ENCODE measurements at places on chromosomes 2 and 18. TPM values are rescaled to one million over a fixed set of nuclear protein-coding genes. Genes with fewer than 3 reads are reported as not detected.

DNA sequence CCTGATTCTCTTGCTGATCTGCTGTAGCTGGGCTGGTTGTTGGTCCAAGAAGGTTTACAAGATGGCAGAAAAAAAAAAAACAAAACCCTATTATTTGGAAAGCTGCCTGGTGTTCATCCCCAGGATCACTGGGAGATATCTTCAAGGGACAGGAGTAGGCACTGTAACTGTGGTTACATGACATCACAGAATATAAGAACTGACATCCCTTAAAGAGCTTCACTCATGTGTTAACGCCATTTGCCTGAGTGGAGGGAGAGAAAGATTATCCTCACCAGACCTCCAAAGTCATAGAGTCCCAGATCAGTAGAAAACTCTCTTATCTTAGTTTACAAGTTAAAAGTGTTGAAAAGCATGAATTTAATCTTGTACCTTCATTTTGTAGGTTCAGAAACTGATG, 95.3 kb upstream of the BZW1 start:
- DNase-seq = no peak
- peaks cover 25% of the 10 kb centered on the region for H3K4me1 ChIP-seq
- H3K36me3 ChIP-seq = peaks cover 2% of the 10 kb centered on the region
- no peak overlapping the region for H3K27ac ChIP-seq

DNA sequence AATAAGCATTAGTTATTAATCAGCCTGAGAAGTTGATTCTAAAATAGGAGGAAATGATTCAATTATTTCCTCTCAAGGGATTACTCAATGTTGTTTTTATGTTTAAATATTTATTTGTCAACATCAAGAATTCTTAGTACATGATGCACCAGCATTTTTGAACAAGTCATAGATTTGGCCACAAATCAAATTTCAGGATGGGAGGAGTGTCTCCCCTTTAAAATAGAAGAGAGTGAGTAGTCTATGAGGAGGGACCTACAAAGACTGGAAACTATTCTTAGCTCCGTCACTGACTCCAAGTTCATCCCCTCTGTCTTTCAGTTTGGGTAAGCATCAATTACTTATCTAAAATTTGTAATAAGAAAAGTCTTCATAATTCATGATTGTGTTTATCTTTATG, 18.6 kb upstream of the IL18R1 start:
- no peaks in the 10 kb centered on the region for H3K27me3 ChIP-seq
- DNase-seq = peak; percentile 8
- H3K4me3 ChIP-seq = no peak overlapping the region
- peaks cover 3% of the 10 kb centered on the region for H3K36me3 ChIP-seq
- H3K4me1 ChIP-seq = peaks cover 8% of the 10 kb centered on the region

DNA sequence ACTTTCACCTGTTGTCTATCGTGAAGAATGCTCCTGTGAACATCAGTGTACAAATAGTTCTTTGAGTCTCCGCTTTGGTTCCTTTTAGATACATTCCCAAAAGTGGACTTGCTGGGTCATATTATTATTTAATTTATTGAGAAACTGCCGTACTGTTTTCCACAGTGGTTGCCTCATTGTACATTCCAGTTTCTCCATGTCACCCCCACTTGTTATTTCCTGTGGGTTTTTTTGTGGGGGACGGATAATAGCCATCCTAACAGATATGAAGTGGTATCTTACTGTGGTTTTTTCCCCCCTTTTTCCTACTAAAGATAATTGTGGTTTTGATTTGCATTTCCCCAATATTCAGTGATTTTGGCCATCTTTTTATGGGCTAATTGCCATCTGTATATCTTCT, 53.8 kb downstream of the SMCHD1 start:
- peaks cover 68% of the 10 kb centered on the region for H3K36me3 ChIP-seq
- no peak overlapping the region for H3K27ac ChIP-seq
- H3K4me3 ChIP-seq = no peak overlapping the region
- H3K4me1 ChIP-seq = peaks cover 40% of the 10 kb centered on the region

DNA sequence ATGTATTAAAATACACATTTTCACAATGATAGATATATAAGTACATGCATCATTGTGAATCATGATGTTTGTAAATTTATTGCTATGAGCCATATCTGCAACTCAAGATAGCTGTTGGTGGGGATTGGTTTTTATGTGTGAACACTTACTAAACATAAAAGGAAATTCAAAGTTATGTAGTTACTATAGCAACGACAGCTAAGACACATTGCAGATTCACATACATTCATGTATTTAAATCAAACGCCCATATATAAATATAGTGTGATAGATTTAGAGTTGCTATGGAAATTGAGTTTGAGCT, 65.6 kb downstream of the MAPRE2 start:
- DNase-seq = no peak
- H3K27ac ChIP-seq = peak overlapping the region; percentile 26
- H3K27me3 ChIP-seq = no peaks in the 10 kb centered on the region
- H3K36me3 ChIP-seq = peaks cover 34% of the 10 kb centered on the region
- H3K4me3 ChIP-seq = no peak overlapping the region

DNA sequence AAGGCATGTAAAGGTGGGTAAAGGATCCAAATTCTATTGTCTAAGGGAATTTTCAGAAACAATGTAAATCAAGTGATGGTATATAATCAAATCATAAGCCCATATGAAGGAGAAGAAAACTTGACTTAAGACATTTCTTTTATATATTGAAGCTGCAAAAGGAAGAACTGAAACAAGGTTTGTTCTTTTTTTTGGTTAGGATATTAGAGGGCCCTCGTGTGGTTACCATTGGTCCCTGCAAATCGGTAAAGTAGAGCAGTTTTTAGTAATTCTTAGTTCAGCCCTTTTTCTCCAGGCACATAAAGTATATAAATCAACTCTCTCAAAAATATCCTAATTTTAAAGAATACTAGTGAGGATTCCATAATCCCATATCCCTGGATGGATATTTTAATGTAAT, 105.6 kb upstream of the STK17B start:
- H3K27ac ChIP-seq = no peak overlapping the region
- H3K4me3 ChIP-seq = no peak overlapping the region
- peaks cover 48% of the 10 kb centered on the region for H3K4me1 ChIP-seq
- H3K27me3 ChIP-seq = no peaks in the 10 kb centered on the region

FHOD3 gene
- not detected for total RNA-seq

SP9 gene
- not detected for total RNA-seq

SP140 gene
- total RNA-seq = 241 TPM

SYT4 gene
- total RNA-seq = not detected

CTNNA2 gene
- total RNA-seq = not detected
